ENCODE measurements at places on chromosomes 1 and 21.
A peak's percentile ranks its signal among the peaks of the same experiment; 100 is the strongest.

GRCh38 chr1:10252508-10252907 lies 42.1 kb downstream of the KIF1B start:
- no peak for DNase-seq

- no peak for DNase-seq
Observed at GRCh38 chr1:46682064-46682463, 10.4 kb downstream of the TEX38 start.

DNA sequence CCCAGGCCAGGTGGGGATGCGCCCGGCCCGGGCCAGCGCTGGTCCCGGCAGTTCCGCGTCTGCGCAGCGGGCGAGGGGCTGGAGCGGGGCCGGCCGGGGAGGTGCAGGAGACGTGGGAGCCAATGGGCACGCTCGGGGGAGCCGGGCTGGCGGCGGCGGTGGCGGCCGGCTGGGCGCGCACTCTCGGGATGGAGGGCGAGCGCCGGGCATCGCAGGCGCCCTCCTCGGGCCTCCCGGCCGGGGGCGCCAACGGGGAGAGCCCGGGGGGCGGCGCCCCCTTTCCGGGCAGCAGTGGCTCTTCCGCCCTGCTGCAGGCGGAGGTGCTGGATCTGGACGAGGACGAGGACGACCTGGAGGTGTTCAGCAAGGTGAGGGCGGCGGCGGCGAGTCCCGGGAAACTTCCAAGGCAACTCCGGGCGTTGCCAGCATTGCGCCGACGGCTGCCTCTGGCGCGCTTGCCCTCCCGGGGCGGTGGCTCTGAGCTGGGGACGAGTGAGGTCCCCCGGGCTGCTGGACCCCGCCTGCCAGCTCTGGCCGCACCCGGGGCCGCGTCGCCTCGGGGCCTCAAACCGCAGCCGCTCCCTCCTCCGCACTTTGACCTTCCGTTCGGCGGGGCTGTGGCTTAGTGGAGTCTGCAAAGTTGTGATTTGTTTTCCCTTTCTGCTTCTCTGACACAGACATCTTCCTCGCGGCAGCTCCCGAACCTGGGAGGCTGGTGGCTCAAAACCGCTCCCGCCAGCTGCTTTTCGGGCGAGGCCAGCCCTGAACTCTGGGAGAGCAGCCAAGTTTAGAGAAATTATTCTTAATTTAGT lies at the start of gene SNX7:
SNX7 (plus strand) TSS at position 178 of the 812 bp plus-strand sequence; CDS start at position 189, 11 bp downstream.
- no peak for DNase-seq

DNA sequence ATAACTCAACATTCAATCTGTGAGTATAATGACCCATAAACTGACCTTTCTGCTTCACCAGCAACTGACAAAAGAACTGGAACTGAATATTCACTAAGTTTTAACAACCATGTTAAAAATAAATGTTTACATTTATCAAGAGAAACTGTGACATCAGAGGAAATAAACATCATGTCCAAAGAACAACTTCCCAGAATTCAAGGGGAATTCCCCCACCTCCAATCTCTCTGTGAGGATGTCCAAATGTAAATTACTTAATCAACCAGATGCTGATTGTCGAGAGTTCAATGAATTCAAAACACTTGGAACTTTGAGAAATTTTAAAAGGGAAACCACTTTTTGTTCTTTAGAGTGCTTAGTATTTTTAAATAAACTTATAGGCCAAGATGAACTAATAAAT lies 365.6 kb upstream of the ADGRL2 start:
- DNase-seq, result no peak

DNA sequence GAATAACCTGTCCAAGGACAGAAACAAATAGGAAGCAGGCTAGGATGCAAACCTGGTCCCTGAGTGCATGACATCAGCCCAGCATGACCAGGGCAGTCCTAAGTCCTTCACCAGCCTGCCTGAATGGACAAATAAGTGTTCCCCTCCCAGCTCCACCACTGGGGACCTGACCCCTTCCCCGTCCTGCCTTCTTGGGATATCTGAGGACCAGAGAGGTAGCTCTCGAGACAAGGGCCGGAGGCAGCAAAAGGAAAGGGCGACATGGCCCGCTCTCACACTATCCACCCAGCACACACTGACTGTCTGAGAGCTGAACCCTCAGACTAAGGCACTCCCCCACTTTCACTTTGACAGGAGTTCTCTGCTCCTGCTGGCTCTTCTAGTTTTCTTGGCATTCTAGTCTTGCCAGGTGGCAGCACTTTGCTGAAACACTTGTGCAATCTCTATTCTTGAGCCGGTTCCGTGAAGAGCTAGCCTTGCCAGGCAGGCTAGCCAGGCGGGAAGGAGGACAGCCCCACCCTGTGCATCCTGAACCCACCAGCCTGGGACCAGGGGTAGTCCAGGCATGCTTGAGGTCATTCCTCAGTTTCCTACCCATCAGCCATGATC lies 251.1 kb upstream of the RAB4A start:
- no peak for DNase-seq

DNA sequence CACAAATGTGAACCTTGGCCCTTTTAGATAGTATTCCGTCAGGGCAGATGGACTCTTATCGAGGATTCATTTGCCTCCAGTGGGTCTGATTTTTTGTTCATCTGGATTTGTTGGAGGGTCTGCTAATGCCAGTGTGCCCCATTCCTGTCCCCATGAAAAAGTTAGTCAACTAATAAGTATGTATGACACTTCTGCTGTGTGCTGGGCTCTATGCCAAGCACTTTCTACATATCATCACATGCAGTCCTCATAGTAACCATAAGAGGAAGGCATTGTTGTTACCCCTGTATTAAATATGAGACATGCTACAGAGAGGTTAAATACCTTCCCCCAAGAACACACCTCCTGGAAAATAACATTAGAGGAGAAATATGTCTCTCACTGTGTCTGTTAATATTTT lies 46.6 kb upstream of the MAB21L3 start:
- no peak for DNase-seq

DNA sequence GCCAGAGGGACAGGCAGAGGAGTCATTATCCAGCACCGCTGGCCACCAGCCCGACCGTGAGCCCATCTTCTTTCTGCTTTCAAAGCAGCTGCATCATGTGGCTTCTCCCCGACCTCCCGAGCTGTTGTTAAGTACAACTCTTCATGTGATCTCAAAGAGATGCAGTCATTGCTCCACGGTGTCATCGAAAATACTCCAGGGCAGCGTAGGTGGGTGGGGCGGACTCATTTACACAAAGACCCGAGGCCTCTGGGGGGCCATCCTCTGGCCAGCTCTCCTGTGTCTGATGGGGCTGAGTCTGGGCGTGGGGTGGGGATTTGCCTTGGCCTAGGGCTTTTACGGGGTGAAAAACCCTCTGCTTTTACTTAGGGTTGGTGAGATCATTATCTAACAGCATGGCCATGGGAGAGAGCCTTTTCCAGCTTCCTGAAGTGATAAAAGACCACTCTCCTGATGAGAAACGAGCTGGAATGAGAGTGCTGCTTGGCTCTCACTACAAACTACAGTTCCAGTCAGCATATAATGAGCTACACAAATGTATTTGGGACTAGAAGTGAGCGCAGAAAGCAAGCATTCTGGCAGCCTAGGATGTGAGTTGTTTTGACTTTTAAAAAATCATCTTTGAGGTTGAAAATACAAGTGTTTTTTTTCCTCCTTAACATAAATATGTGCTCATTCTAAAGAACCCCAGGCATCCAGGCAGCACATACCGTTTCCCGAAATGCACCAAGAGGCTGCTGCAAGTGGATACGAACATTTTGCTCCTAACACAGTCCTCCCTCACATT lies 165.0 kb downstream of the RHOU start:
- DNase-seq, result no peak

GRCh38 chr1:244176201-244176600 lies 125.1 kb downstream of the ZBTB18 start:
- no peak for DNase-seq

DNA sequence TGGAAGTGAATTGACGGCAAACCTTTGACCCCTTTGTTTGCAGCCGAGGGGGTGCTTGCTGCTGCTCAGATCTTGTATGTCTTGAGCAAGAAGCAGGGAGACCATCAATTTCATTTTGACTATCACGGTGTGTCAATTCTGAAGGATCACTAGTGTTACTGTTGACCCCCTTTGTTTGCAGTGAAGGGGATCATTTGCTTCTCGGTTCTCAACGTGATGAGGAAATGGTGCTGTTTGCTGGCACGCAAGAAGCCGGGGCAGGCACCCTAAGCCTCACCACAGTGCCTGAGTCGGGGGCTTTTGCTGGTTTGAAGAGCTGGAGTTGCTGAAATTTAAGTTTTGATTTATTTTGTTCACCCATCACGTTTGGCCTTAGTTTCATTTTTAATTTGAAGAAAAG lies 7.5 kb downstream of the RBM15 start:
- peak; percentile 46 for DNase-seq

DNA sequence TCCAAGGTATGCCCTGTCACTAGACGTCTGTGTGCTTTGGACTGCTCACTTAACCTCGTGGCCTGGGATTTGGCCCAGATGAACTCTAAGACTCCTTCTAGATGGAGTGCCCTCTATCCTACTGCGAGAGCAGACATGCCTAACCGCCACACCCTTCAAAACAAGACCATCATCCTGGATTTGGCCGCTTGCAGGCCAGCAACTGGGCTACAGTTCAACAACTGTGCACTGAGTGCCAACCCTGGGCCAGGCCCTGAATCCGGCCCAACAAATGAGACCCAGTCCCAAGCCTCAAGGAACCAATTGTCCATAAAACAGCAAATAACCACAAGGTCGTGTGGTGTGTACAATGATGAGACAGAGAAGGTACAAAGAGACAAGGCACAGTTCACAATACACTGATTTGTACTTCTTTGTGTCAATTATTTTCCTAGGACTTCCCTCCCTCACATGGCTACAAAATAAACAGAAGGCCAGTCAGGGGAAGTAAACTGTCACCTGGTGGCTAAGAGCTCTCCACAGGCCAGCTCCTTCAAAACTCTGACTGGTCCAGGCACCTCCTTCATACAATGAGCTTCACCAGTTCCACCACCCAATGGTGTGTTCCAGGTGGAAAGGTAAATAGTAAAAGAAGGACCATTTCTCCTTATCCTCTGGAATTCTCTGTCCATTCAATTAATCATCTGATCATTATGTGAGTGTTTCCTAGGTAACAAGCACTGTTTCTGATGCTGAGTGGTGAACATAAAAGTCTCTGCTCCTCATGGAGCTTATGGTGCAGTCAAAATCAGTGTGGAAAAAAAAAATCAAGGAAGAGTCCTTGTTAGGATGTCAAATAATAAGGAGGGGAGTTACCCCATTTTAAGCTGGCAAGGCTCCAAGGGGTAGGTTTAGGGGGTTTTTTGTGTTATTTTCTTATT lies 60.4 kb downstream of the CAPZB start:
- no peak for DNase-seq

GRCh38 chr1:61293197-61293596 lies 210.8 kb downstream of the NFIA start:
- no peak for DNase-seq

DNA sequence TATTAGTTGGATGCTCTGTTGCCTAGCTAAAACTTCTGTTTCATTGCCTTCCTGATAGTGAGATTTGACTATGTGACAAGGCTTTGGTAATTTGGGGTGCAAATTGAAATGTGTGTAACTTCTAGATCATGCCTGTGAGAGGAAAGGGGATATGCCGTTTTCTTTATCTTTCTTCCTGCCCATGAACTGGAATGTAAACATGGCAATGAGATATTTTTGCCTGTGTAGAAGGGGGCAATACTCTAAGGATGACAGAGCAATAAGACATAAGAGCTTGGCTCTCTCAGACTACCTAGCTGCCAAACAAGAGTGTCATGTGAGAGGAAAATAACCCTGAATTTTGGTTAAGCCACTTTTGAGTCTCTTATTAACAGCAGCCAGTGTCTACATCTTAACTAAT lies 49.7 kb downstream of the RAP1A start:
- no peak for DNase-seq

- DNase-seq, result peak; percentile 69
Observed at GRCh38 chr1:182601416-182601786, 2.8 kb downstream of the RGS16 start.

- no peak for DNase-seq
Observed at GRCh38 chr1:115425442-115425841, 87.4 kb upstream of the NGF start.

- no peak for DNase-seq
Observed at GRCh38 chr1:229905031-229905545, 161.9 kb upstream of the GALNT2 start.

DNA sequence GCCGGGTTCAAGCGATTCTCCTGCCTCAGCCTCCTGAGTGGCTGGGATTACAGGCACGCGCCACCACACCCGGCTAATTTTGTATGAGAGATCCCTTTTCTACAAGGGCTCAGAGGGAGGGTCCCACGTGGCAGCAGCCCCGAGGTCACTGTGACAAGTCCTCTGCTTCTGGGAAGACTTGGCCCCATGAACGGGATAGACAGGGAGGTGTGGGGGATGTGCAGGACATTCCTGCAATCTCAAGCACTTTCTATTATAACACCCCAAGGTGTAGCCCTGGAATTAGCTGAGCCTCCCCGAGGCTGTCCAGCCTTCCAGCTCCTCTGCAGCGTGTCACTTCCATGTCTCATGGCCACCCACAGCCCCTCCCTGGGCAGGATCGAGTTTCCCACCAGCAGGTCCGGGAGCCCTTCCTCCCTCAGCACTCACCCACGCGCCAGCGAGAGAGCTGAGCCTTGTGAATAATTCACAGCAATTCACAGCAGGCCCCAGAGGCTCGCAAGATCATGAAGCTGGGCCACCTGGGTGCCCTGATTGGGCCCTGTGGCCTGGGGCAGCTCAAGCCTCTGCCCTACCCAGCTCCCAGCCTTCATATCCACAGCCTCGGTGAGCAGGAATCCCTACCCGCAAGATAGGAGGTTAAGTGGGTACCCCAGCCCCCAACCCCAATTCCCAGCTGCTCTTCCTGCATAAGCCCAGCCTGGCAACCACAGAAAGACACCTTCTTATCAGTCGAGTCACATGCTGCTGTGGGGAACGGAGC lies 22.8 kb upstream of the RNU1-4 start:
- no peak for DNase-seq

GRCh38 chr1:37482796-37483744 lies 8.7 kb downstream of the ZC3H12A start:
- DNase-seq, result no peak

- DNase-seq, result no peak
Observed at GRCh38 chr21:31268090-31268489, 76.0 kb downstream of the TIAM1 start.

DNA sequence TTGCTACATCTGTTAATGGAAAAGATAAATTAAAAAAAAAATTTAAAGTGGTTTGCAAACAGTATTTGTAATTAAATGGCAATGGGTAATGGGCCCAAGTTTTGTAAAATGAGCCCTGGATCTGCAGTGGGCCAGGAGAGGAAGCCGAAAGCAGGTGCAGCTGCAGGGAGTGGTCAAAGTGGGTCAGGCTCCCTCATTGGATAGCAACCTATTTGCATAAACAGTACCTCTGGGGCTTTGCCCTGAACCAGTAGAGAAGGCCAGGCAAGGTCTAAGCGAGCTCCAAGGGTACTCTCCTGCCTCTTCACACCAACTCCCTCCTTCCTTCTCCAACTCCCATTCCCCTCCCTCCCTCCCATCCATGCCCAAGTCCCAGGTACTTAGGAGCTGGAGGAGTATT lies 138.9 kb downstream of the HMGB4 start:
- no peak for DNase-seq

Measured in GM12864 (cell line).